Endothelial cell (in vitro differentiated cells): ENCODE measurements at places on chromosomes 11 and 22. TPM values are rescaled to one million over a fixed set of nuclear protein-coding genes. Genes with fewer than 3 reads are reported as not detected.

GRCh38 chr22:45784357-45785277 is 113.0 kb downstream of the ATXN10 start:
- DNase-seq = no peak

DNA sequence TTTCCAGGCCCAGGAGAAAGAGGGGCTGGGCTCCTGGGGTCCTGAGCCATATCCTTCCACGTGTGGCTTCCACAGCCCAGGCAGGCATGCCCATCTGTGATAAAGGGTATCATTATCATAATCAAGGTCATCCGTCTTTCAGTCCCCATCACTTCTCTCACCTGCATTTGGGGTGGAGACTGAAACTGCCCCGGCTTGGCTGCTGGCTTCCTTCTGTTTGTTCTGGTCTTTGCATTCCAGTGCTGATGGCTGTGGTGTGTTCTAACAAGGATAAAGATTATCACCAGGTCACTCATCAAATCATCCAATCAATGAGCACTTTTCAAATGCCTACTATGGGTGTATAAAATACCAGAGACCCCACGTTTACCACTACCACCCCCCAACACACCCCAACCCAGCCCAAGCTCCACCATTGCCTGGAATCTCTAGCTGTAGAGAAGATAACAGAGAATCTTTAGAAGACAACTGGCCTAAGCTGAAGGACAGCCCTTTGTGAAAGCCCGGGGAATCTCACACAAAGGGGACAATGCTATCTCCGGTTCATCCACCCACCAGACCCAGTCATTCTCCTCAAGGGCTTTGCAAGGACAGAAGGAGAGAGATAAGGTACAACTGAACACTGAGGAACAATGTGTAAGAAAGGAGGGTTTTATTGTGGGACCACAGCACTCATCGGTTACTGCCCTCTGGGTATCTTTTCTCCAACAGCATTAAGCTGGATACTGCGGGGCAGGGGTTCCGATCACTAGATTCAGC is 54.9 kb downstream of the AHNAK start:
- no peak for DNase-seq

- DNase-seq = no peak
Measured at GRCh38 chr11:66264914-66265313, 3.5 kb upstream of the RAB1B start.

DNA sequence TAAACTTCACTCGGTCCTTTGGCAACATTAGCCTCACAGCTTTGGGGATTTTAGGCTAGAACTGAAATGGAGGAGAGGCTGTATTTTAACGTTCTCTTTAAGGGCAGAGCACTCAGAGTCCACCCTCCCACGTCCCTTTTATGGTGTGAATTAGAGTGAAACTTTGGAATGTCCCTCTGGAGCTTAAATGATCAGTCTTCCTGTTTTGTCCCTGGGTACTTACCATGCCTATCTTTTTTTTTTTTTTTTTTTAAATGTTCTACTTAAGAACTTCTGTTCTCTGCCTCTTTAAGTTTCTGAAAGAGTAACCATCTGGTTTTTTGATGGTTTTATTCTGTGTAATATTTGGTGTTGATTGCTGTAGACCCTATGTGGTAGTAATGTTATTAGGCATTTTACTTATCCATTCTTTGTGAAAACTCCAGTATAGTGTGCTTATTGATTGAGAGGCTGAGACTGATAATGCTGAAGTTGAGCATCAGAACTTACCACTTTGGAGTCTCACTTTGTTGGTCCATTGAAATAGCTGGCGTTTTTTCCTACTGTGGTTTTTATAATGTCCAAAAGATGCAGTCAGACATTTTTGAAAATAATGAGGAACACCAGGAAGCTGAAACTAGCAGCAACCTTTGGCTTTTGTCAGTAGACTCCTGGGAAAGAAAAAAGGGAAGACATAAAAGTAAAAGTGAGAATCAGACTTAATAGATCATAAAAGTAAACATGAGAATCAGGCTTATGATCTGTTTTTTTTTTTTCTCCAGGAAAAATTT is 11.6 kb downstream of the UVRAG start:
- DNase-seq = no peak

PRODH gene
- 1.8 TPM for total RNA-seq

DNA sequence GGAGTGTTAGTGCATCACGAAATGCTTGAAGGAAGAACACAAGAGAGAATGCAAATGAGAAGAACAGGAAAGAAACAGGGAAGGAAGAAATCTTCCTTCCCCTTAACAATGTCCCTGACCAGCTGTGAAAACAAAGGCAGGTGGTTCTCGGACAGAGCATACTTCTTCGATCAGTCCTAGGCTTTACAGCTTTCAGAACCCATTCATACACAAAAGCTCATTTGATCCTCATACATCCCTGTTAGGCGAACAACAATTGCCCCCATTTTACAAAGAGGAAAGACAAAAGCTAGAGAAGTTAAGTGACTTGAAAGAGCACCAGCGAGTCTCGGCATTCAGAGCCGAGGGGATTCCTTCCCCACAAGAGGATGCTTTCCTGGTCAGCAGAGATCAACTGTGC is 57.2 kb upstream of the LRRC55 start:
- DNase-seq = no peak

GRCh38 chr11:91527380-91528030 is 697.1 kb upstream of the FAT3 start:
- no peak for DNase-seq

C1QTNF4 gene
- total RNA-seq = 50.4 TPM

- no peak for DNase-seq
Measured at GRCh38 chr11:63042596-63042995, 27.0 kb upstream of the SLC22A8 start.

- DNase-seq = no peak
Measured at GRCh38 chr22:27509132-27509920, 292.2 kb downstream of the MN1 start.

TRPC6 gene
- total RNA-seq = 0.51 TPM

DNA sequence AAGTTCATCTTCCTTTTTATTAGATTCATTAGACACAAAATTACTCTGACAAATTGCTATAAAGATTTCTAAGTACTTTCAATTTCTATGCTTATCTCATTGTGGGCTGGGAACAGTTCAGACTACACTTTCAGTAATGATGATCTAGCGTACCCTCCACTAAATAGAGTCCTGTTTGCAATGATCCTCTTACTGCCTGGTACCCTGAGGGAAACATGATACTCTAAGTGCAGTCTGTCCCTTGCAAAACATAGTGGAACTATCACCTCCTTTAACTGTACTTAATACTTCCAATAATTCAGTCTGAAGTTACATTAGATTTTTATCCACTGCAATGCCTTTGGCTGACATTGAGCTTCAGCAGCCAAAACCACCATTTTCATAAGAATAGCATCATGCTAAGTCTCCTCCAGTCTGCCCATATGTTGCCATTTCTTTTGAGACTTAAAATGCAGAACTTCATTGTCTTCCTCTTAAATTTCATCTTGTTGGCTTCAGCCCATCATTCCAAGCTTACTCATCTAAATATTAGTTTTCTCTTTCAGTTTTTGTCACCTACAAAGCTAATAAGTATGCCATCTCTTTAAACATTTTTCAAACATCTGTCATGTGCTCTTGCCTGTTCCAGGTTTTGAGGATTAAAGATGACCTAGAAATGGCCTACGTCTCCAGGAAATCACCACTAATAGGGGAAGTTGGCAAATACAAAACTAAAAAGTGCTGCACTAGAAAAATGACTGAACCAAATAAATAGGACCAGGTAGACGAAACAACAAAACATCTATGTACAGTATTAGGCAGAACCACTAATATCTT is 55.5 kb downstream of the PAK1 start:
- no peak for DNase-seq

DNA sequence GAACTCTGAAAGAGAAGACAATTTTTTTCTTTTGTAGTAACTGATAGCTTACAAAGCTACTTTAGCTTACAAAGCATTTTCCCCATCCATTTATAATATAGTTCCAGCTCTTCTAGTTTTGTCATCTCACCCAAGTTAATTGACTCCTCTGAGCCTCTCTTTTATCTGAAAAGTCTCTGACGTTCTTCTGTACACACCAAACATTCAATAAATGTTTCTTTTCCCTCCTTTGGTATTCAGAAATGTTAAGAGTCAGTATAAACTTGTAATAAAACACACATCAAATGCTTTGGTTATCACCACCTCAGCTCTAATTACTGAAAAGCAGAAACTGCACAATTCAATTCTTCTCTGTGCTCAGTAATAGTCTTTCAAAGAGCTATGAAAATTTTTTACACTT is 5.9 kb downstream of the CCDC90B start:
- no peak for DNase-seq

GRCh38 chr22:49294656-49295464 is 532.8 kb downstream of the BRD1 start:
- no peak for DNase-seq

DNA sequence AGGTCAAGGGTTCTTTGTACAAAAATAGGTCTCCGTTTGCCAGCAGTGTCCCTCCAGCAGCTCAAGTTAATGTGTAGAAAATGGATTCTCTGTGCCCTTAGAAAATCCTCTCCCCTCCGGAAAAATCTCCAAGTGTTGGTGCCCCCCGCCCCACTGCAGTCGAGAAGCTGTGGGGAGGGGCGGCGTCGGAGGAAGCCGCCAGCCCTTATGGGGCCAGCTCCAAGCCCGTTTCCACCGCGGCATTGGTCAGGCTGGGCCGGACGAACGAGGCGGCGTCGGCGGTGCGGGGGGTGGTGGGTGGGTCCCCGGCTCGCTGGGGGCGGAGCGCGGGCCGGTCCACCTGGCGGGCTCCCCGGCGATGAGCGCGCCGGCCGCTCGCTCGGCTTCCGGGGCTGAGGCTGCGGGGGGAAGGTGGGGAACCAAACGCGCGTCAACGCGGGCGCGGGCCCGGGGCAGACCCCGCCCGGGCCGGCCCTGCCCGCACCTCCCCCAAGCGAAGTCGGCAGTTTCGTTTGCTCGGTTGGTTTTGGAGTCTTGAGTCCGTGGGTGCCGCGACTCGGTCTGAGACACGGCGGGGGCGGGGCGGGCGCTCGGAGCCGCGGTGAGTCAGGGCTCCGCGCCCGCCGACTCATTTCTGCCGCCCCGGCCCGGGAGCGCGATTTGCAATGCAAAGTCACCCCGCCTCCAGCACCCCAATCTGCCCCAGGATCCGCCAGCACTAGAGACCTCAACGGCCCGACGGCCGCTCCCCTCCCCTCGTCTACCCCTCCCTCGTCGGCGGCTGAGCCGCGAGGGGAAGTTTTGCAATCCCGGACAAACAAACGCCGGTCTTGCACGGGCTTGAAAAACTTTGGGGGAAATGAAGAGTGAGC is 1.4 kb downstream of the ASCL2 start:
- DNase-seq = no peak

CADM1 gene
- 65.5 TPM for total RNA-seq

GRCh38 chr11:68309621-68310185 is 2.7 kb upstream of the LRP5 start:
- DNase-seq = no peak
